Left renal pelvis (tissue), 4 donors: ENCODE measurements at places on chromosomes 2 and 18. TPM values are rescaled to one million over a fixed set of nuclear protein-coding genes. Genes with fewer than 3 reads are reported as not detected.

DNA sequence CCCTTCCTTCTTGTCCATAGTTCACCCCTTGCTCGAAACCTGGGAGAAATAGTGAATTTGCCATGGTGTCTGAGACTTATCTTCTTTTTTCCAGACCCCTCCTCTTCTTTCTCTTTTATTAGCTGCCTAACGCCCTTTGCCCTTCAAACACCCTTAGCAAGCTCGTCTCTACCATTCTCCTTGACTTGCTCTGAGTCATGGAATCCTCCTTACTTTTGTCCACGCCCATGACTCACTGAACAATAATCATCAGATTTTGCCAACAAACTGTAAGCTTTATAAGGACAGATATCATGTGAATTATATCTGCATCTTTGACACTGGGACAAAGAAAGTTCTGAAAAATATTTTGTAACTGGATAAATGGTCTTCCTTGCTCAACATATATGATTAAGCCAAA lies 67.1 kb upstream of the CNTNAP5 start:
- DNase-seq: no peak

GRCh38 chr2:4354678-4355077 lies 651.3 kb downstream of the DCDC2C start:
- no peak for DNase-seq

GRCh38 chr2:10561288-10562035 lies 113.3 kb upstream of the ODC1 start:
- no peak for DNase-seq

The LINC00305 gene
- polyA plus RNA-seq: 7.0 TPM

The ANKRD62 gene
- 0.07 TPM for polyA plus RNA-seq

The KATNAL2 gene
- 11.3 TPM for polyA plus RNA-seq
